ENCODE measurements at places on chromosomes 6 and 20. TPM values are rescaled to one million over a fixed set of nuclear protein-coding genes. Genes with fewer than 3 reads are reported as not detected.

Gene ARFGEF3
- total RNA-seq: not detected

Gene VWA7
- total RNA-seq: 6.8 TPM

Gene LHFPL5
- not detected for total RNA-seq

- H3K4me1 ChIP-seq: no peaks in the 10 kb centered on the region
- H3K27ac ChIP-seq: no peak overlapping the region
- no peak overlapping the region for H3K4me3 ChIP-seq
- H3K27me3 ChIP-seq: no peaks in the 10 kb centered on the region
These were observed 73.9 kb downstream of the AHI1 start for GRCh38 chr6:135423649-135424128.

DNA sequence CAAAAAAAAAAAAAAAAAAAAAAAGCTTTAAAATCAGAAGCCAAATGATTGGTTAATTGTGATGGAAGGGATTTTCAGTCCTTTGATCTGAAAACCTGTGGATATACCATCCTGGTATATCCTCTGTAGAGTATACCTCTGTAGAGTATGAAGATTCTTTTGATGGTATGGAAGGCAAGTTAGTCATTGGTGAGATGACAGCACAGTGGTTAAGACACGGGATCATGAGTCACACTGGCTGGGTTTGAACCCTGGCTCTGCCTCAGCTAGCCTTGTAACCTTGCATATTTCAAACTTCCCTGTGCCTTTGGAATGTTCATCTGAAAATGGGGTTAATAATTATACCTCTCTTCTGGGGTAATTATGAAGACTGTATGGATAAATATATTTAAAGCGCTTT, 179.3 kb downstream of the CARMIL1 start:
- no peaks in the 10 kb centered on the region for H3K4me1 ChIP-seq
- H3K27me3 ChIP-seq: no peaks in the 10 kb centered on the region
- H3K4me3 ChIP-seq: no peak overlapping the region

DNA sequence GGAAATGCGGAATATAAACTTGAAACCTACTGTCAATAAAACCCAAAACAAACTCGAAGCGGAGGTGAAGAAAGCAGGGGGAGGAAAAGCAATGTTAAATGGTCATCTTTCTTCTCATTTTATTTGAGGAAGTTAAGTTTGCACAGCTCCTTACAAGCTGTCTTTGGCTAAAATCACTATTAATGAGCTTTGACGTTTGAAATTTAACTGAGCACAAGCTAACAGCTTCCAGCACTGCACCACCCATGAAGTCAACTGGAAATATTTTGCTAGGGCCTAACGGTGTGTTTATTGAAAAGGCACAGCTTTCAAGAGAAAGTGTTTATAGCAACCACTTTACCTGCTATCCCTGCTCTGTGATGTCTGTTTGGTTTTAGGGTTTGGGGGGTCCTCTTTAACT, 103.8 kb downstream of the PKHD1 start:
- no peaks in the 10 kb centered on the region for H3K4me1 ChIP-seq
- no peaks in the 10 kb centered on the region for H3K36me3 ChIP-seq
- DNase-seq: no peak
